Stimulated activated CD8-positive, alpha-beta memory T cell treated with anti-CD3 and anti-CD28 coated beads, Interleukin-7, amount 100 ng/mL, for 4 hours (primary cell): ENCODE measurements at places on chromosomes 5 and 9.
A peak's percentile ranks its signal among the peaks of the same experiment; 100 is the strongest.

DNA sequence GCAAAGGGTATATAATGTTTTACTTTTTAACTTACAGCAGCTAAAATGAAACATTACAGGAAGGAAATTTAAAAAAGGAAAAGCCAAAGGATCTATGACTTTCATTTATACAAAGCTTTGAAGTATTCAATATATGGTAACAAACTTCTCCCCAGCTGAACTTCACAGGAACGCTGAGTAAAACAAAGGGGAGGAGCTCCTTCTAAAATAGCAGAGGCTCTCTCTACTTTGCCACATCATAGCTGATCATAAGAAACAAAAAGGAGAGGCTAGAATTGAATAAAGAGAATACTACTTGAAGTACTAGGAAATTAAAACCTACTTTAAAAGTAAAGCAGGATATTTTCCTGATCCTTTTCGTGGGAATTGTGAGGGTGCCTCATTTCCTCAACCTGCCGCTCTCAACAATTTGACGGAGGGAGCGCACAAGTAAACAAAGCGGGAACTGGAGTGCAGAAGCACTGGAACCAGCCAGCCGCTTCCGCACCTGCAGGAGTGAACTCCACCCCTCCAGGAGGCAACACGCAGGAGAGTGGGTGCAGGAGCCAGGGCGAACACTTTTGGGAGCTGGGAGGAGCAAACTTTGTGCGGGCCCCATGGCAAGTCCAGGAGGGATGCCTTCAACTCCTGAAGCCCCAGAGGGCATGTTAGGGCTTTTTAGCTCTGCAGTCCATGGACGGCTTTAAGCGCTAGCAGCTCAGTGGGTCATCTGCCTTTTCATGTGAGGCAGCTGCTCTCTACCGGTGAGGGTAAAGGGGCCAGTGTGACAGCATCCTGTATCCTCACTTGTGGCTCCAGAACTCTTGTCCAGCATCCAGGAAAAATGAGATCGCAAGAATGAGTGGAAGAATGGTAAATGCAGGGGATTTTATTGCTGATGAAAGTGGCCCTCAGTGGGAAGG, 757.4 kb downstream of the PTPRD start:
- DNase-seq: no peak

DNA sequence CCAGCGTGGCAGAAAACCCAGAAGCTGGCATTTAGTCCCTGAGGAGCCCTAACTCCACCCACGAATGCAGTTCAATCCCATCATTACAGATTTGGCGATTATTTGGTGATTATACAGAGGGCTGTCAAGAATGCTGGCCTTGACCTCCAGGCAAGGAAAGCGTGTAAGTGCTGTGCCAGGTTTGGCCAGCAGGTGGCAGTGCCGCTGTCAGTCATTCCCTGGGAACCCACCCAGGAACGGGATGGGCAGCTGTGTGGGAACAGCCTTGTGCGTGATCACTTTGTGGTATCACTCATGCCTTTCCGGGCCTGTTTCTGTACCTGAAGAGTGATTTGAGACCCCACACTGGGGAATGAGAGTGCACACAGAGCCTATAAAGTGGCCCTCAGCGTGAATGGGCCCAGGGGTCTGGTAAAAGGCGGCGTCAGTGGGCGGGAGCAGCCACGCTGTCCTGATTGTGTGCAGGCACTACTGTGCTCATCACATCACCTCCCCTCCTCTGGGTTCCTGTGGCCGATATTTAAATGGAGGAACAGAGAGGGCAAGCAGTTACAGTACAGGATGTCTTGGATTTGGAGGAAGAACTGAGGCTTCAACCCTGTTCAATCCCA, 215.6 kb downstream of the ROR2 start:
- peak; percentile 23 for DNase-seq

- no peak for DNase-seq
Observed at GRCh38 chr5:115589043-115589442, 13.2 kb downstream of the TICAM2 start.

GRCh38 chr9:18314316-18314715, 159.6 kb upstream of the ADAMTSL1 start:
- no peak for DNase-seq
